ENCODE measurements at places on chromosomes 1 and 21.

- no peak for DNase-seq
Observed at GRCh38 chr1:239815074-239815473, 276.6 kb upstream of the FMN2 start.

DNA sequence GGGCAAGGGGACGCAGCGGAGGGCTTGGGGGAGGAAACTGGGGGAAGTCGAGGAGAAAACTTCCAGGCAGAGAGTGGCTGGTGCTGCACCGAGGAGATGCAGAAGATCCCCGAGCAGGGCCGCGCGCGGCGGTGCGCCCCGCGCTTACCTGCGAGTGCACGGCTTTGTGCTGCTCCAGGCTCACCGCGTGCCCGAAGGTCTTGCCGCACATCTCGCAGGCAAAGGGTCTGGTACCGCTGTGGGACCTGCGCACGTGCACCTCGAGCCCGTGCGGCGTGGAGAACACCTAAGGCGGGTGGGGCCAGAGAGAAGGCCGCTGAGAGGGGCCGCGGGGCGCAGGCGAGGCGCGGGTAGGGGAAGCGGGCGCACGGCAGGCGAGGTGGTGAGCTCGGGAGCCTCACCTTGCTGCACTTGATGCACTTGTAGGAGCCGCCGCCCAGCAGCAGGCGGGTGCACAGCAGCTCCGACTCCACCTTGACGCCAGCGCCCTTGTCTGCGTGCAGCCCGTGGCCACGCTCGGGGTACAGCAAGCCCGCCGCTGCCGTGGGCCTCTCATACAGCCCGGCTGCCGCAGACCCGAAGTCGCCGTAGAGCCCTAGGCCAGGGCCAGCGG, 6.4 kb downstream of the GFI1 start:
- no peak for DNase-seq

GRCh38 chr1:100441651-100442050, 89.3 kb downstream of the CDC14A start:
- no peak for DNase-seq

- DNase-seq, result no peak
Observed at GRCh38 chr1:156898161-156898566, 4.6 kb downstream of the PEAR1 start.

DNA sequence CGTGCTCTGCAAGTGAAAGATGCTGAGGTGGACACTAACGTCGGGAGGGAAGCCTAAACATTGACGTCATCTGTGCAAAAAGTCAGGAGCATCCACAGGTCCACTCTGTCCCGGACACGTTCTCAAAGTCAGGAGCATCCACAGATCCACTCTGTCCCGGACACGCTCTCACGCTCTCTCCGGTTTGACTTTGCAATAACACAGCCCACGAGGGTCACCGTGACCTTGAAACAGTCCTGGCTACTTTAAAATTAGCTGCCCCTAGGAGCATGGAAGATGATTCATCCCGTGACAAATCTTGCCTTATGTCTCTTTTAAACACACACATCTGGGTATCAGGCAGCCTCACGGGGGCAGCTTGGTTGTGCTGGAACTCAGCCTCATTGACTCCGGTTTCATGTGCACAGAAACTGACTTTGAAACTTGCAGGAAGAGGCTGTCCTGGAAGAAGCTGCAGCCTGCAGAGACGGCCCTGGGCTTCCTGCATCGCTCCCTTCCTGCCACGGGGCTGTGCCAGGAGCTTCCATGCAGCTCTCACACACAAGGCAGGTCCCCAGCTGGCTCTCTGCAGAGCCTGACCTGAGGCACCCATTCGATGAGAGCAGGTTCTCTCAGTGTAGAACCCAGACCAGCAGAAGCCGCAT, 18.1 kb upstream of the COL18A1 start:
- DNase-seq, result no peak

GRCh38 chr1:208835097-208835463, 590.9 kb upstream of the PLXNA2 start:
- no peak for DNase-seq

- DNase-seq, result no peak
Observed at GRCh38 chr1:19311503-19311930, 427 bp downstream of the AKR7A2 start.

- no peak for DNase-seq
Observed at GRCh38 chr1:29793653-29794348, 557.5 kb downstream of the PTPRU start.

DNA sequence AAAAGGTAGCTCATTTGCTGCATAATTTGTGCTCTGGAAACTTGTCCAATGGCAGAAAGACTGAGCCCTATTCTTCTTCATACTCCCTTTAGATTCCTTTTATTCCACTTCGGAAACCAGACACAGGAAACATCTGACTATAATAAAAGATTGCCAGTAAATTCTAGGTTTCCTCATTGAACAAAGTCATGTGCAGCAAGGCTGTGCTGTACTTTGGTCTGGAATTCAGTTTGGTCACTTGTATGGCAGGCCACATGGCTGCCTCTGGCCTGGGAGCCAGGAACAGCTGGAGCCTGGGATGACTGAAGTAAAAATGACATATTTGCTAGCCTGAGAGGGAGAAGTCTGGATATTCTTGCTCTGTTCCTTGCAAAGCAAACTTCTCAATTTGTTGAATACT, 79.6 kb downstream of the ST3GAL3 start:
- no peak for DNase-seq

GRCh38 chr1:159318784-159319551, 16.8 kb downstream of the FCER1A start:
- no peak for DNase-seq

- DNase-seq, result no peak
Observed at GRCh38 chr1:230287674-230288315, 138.3 kb downstream of the PGBD5 start.

GRCh38 chr1:39845569-39846566, 37.4 kb downstream of the TRIT1 start:
- DNase-seq, result no peak

DNA sequence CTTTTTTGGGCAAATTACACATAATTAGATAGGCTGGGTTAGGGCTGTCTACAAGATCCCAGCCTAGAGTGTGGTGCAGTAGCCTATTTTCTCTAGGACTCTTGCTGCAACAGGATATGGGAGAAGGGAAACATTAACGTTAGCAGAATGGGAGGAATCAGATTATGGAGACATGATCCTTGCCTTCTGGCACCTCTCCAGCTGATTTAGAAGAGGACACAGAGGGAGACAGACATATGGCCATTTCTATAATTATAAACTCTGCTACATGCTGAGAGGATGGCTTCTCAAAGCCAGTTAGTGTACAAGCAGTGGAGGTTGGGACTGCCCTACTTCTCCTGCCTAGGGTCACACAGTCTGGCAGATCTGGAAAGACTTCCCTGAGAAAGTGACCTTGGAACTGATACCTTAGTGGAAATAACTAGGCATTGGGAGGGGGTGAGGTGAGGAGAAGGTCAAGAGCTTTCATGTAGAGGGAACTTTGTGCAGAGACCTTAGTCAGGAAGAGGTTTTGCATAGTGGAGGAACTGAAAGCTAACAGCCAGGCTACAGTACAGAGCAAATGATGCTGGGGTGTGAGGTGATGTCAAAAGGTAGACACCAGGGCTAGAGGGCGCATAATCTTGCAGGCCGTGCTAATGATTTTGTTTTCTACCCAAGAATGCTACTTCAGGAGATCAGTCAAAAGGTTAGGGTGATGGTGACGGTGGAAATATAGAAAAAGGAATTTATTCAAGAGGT, 1.2 kb upstream of the CD1D start:
- DNase-seq, result peak; percentile 50

GRCh38 chr1:8416881-8417280, 99.0 kb downstream of the SLC45A1 start:
- DNase-seq, result no peak

DNA sequence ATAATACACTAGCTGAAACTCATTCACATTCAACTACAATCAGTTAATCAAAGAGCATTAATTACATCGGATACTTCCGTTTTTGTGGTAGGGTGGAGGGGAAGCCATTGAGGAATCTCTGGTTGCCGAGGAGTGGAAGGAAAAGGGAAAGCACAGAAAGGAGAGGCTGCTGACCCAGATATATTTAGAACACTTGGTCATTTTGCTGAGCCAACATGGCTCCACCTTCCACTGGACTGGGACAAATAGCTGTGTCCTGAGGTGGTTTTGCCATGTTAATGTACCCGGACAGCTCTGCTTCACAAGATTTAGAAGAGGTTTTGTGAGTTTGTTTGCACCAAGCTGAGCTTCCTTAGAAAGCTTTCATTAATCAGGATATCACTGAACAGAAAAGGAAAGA, 26.2 kb downstream of the ASTN1 start:
- no peak for DNase-seq

GRCh38 chr21:46063227-46063626, 34.7 kb upstream of the COL6A2 start:
- no peak for DNase-seq

DNA sequence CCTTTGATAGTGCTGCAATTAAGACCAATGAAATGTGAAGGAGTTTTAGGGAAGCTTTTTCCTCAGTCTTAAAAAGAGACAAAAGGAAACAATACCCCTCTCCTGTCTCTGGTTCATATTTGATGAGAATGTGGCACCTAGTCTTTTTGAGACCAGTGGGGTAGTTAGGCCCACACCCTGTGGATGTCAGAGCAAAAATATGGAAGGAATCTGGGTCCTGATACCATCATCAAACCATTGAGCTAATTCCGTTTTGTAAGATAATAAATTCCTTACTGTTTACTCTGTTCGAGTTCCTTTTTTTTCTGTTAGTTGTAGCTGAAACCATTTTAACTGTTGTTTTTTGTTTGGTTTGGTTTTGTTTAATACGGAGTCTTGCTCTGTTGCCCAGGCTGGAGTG, 33.3 kb downstream of the PTPRC start:
- DNase-seq, result no peak

GRCh38 chr1:32052887-32053286, 19.9 kb upstream of the TMEM39B start:
- DNase-seq, result no peak

DNA sequence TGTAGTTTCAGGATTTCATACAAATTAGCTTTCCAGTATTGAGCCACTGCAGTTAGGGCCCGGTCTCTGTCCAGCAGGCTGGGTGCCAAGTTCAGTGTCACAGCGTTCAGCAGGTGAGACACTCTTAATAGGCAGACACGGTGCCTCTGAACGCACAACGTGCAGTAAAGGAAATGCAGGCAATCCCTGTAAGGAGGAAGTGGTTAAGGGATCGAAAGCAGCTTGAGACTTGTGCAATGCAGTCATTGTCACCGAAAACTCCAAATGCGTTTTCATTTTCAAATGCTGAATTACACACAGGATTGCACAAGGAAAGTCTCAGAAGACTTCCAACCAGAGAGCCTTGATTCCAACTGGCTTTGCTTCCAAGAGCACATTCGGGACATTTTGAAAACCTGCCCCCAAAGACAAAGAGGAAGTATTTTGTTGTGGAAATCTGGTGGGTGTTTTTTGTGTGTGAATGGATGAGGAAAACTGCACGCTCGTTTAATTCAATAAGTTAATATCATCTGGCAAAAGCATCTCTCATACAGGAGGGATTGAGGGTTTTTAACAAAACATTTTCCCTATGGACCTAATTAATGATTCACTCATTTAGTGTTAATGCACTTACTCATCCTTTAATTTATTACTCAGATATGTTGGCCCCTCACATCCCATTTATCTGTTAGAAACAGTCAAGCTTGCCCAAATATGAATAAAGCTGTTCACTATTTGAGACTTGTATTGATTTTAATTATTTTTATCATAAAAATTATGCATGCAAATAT, 61.6 kb downstream of the PTGS2 start:
- peak; percentile 43 for DNase-seq

- no peak for DNase-seq
Observed at GRCh38 chr1:59018446-59018845, 234.6 kb upstream of the JUN start.

DNA sequence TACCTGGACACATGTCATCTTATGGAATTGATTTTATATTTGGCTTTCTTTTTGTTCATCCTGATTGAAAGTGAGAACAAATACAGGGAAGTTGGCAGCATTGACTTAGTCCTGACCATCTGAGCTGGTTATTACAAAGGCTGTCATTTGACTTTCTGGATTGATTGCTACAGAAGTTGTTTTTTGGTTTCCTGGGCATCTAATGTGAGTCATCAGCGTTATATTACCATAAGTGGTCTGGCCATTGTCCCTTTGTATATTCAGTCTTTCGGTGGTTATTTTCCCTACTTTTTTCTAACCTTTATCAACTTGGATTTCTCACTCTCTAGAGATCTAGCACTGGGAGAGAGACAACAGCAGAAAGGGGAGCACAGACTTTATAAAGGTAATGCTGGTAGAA, 1646.5 kb downstream of the MRPL39 start:
- DNase-seq, result no peak

DNA sequence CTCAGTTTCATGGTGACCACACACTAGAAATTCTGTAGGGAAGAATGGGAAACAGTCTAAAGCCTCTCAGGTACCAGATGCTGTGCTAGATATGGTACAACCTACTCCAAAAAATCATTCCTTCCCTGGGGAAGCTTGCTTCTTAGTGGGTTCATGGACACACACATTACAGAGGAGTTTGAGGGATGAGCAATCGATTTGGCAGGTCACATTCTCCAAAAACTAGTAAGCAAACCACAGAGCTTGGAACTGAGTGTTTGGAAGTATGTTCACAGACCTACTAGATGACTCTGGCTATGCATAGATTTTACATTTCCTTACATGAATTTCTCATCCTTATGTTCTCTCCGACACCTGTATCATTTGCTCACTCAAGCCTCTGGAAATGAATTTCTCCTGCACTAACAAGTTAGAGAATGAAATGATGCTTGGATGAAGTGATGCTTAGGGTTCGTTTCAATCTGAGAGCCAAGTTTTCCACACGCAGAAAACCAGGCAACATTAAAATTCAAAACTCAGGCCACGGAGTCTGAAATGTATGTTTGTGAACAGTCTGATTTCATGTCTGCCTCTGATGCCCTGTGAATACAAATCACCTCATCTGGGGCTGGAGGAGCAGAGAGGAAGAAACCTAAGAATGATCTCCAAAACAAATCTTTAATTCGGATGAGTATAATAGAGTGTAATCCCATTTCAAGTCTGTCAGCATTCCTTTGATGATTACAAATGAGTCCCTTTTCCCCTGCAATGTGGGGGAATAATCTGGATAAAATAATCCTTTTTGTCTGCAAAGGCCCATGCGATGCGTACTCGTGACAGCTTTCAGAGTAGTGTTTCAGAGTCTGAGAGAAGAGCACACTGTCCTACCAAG, 11.0 kb downstream of the EVA1C start:
- no peak for DNase-seq

GRCh38 chr1:116764906-116765862, 11.0 kb downstream of the CD2 start:
- DNase-seq, result no peak

- DNase-seq, result no peak
Observed at GRCh38 chr21:41939391-41939790, 14.4 kb downstream of the C2CD2 start.

- DNase-seq, result no peak
Observed at GRCh38 chr21:29645666-29646553, 293.9 kb downstream of the GRIK1 start.

GRCh38 chr1:228016653-228017355, 10.0 kb downstream of the WNT3A start:
- no peak for DNase-seq

All from GM12891 (cell line).